ENCODE measurements at places on chromosomes 3 and 15.

GRCh38 chr3:48466386-48467109, 20.0 kb downstream of the ATRIP start:
- DNase-seq = peak; percentile 23

DNA sequence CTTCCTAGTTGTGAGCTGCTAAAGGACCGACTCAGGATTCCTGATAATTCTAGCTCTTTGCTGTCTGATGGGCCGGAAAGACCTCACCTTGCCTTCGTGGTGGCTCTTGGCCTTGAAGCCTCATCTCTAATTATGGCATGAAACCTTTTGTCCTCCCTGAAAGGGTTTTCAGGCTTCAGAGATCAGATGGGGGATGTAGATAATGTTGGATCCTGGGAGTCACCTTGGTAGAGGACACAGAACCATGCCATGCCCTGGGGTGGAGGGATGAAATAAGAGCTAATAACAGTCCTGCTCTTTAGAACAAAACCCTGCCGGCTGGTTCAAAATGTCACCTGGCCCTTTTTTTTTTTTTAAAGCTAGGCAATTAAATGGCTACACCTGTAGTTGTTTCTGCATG, 50.8 kb upstream of the SYN2 start:
- DNase-seq = no peak

GRCh38 chr3:135383301-135383700, 582.2 kb upstream of the PPP2R3A start:
- DNase-seq = no peak

GRCh38 chr15:56918046-56918938, at the start of gene TCF12:
TSS of gene TCF12 (plus strand) at chr15:56918644. CDS start at chr15:56919914, 1,270 bp downstream.
- peak; percentile 87 for DNase-seq

GRCh38 chr15:101003081-101003480, 83.9 kb downstream of the LRRK1 start:
- no peak for DNase-seq

- no peak for DNase-seq
These were observed 165.0 kb upstream of the CTDSPL start for GRCh38 chr3:37696661-37697060.

DNA sequence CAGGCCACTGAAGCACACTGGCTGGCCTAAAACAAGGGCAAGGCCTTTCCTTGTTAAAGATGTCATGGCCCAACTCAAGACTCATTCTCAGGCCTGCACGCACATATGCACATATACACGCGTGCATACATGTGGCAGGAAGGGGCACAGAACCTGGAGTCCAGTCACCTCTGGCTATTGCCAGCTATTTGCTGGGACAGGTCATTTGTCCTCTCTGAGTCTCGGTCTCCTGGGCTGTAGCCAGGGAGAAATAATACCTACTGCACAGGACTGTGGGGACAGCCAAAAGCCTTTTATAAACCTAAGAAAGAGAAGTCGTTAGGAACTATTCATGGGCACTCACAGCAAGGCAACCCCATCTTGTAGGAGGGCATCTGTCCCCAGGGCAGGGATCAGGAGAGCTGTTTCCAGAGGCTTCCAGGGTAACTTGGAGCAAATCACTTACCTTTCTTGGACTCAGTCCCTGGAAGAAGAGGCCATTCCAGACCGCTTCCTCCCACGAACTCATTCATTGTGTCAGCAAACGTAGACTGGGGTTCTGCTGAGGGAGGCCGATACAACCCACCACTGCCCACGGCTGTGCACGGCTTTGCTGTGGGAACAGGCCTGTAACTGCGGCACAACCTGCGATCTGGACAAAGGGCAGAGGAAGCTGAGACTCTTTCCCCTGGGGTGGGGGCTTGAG, 41.1 kb upstream of the RHO start:
- no peak for DNase-seq
